Stimulated activated CD4-positive, alpha-beta T cell treated with anti-CD3 and anti-CD28 coated beads, Interleukin-1b, Interleukin-23, amount 100 ng/mL, for 1 hour (primary cell): ENCODE measurements at places on chromosomes 2 and 18.

DNA sequence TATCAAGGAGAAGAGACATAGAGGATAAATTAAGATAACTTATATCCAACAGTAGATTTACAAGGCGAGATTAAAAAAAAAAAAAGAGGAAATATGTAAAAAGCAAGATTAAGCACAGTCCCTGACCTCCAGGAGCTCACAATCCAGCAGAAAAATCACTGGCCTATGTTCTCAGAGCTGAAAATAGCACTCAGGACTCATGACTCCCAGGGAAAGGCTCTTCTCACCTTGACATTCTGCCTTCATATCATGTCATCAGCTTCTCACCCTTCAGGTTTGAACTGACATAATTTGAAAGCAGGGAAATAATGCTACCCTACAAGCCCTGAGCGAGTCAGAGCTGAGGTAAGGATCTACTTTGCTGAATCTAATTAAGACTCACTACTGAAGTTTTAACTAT is 82.8 kb downstream of the L3MBTL4 start:
- no peak for DNase-seq

DNA sequence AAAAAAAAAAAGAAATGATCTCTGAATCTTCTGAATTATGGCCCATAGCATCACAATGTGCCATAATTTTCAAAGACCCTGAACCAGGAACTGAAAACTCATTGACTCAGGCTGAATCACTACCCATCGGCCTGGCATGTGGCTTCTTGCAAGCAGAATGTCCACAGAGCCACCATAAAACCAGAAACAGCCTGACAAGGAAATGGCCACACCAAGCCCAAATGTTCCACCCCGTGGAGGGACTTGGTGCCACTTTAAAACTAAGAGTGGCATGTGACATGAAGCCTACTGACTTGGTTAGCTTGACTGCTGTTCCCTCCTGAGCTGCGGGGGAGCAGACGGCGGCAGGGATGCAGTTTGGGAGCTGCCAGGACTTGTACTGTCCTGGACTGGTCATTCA is 71.2 kb upstream of the RBM44 start:
- no peak for DNase-seq

DNA sequence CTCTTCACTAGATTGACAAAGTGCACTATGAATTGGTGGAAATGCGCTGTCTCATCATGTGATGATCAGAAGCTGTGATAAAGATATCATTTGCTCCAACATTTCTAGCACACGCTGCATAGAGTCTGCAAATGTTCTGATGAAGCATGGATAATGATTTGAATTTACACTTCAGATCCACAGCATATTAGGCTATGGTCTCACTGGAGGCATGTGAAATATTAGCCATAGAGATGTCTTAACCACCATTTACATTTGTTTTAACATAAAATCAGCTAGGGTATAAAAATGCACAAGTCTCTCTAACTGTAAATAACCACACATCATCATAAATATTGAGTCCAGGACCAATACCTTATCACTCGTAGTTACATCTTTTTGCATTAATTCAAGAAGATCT is 616.5 kb downstream of the NRXN1 start:
- no peak for DNase-seq

GRCh38 chr2:97723156-97724072 is 10.0 kb downstream of the ZAP70 start:
- DNase-seq = no peak

DNA sequence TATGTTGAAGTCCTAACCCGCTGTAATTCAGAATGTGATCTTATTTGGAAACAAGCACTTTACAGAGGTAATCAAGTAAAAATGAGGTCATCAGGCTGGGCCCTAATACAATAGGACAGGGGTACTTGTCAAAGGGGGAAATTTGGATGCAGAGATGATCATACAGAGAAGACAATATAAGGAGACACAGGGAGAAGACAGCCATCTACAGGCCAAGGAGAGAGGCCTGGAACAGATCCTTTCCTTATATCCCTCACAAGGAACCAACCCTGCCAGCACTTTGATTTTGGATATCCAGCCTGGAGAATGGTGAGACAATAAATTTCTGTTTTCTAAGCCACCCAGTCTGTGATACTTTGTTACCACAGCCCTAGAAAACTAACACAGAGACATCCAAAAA is 104.3 kb downstream of the METTL4 start:
- DNase-seq = no peak

DNA sequence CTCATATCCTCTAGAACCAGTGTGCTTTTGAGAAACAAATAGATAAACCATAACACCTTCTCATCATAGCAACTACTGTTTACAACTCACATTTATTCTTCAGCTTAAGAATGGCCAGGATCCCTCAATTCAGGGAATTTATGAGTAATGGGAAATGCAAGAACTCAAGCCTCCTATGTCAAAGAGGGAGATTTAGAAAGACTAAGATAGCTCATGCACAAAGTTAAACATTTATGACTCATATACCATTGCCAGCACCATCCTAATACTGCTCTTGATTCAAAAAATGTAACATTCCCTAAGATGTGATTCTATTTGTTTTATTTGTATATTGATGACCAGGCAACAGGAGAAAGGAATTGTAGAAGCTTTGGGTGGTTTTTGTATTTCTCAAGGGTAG is 172.8 kb downstream of the CYP26B1 start:
- no peak for DNase-seq

- DNase-seq = no peak
Observed at GRCh38 chr2:188984065-188984491, 9.9 kb downstream of the COL3A1 start.

DNA sequence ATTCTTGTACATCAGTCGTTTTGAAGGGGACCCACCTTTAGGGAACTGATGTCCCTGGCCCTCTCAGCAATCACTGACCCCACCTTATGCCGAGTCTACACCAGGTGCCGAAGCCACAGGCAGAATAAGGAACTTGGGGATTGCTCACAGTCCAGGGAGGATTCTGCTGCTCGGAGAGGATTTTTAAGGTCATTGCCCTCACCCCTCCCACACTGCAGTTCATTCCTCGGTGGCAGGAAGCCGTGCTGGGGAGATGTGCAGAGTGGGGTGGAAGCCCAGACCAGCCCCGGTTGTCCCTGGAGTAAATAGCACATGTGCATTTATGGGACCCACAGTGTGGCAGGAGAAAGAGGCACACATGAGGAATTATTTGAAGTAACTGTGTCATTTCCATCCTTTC is 50.4 kb downstream of the PLB1 start:
- DNase-seq = no peak

GRCh38 chr2:240255811-240256703 is 115.6 kb upstream of the OTOS start:
- no peak for DNase-seq

- DNase-seq = peak; percentile 13
Observed at GRCh38 chr2:226215902-226216503, 583.6 kb downstream of the IRS1 start.

GRCh38 chr2:190547886-190548285 is 13.4 kb upstream of the NEMP2 start:
- no peak for DNase-seq

GRCh38 chr2:6694555-6694954 is 171.2 kb downstream of the CMPK2 start:
- DNase-seq = no peak

DNA sequence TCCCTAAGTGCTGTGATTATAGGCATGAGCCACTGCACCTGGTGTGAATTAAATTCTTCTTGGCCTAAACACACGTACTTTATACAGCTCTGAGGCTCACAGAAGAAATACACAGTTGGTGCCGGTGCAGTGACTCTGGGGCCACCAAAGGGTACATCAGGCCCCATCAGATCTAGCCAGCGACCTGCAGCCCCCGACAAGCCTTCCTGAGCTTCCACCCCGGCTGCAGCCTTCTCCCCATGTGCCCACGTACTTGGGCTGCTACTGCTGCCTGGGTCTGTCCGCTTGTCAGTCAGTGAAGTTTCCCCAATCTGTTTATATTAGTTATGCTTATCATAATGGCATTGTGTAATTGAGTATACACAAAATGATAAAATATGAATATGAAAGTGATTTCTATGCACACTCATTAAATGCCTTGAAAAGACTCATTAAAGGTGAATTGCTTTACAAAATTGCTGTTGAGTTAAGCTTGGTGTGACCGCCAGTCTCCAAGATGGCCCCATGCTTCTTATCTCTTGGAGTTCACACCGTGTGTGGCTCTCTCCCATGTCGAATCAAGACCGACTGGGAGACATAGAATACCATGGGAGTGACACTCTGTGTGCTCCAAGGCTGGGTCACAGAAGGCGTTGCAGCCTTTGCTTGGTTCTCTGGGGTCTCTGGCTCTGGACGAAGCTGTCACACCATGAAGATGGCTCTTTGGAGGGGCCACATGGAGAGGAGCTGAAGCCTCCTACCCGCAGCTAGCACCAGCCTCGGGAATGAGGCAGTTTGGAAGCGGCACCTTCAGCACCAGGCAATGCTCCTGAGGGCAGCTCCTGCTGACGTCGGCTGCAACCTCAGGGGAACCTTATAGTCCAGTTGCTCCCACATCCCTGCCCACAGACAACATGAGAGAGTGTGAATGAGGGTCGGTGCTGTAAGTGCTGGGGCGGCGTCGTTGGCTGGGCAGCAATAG is 29.2 kb upstream of the HPCAL1 start:
- no peak for DNase-seq

GRCh38 chr2:221807706-221808105 is 235.6 kb upstream of the EPHA4 start:
- no peak for DNase-seq

GRCh38 chr2:181790716-181791649 is 100.5 kb upstream of the ITPRID2 start:
- no peak for DNase-seq

- no peak for DNase-seq
Observed at GRCh38 chr2:167271932-167272331, 383.7 kb downstream of the XIRP2 start.

DNA sequence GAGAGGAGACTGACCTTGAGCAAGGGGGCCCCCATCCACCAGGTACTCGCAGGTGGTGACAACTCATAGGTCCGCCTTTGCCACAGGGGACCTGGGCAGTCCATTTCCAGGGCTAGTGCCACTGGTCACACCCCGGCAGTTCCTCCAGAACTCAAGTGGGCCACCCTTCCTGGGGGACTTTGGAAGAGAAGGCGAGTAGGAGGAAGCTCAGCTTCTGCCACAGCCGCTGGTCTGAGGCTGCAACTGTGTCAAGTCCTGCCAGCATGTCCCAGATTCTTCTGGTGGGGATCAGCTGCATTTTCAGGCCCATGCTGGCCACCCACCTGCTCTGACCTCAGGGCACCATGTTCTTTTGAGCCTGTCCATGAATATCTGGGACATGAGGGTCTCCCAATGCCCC is 423.9 kb upstream of the MYT1L start:
- DNase-seq = no peak

DNA sequence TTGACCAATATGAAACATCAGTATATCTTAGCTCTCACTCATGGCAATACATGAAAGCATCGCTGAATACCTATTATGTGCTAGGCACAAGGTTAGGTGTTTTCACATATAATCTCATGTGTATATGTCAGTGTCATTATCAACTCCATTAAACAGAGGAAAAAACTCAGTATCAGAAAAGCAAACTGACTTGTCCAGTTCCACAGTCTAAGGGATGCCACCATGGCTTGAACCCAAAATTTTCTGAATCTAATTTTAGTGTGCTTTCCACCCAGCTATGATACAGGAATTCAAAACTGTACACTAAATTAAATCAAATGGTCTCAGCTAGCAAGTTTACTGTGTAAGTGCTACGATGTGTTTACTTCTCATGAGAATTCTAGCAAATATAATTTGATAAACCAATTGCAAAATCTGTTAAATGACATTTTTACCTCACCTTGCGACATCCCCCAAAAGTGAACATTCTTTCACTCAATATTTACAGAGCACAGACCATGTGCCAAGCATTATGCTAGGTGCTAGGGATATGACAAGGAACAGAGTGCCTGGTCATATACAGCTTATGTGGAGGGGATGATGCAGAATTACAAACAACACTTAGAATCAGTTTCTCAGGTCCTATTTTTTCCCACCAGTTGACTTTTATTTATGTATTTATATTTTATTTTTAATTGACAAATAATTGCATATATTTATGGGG is 211.6 kb downstream of the PID1 start:
- DNase-seq = no peak

DNA sequence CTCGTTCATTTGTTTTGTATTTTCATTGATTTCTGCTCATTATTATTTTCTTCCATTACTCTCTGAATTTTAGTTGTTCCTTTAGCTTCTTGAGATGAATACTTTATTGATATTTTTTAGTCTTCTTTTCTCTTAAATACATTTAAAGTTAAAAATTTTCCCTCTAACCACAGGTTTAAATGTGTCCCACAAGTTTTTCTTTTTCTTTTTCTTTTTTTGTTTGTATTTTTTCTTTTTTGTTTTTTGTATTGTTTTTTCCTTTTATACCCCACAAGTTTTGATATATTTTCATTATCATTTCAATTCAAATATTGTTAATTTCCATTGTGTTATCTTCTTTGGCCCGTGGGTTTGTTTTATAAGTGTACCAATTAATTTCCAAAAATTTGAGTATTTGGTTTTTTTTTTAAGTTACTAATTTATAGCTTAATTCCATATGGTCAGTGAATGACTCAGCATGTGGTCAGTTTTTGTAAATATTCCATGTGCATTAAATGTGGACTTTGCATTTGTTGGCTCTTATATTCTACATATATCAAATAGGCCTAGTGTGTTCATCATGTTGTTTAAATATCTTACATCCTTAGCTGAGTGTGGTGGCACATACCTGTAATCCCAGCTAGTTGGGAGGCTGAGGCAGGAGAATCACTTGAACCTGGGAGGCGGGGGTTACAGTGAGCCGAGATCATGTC is 16.2 kb downstream of the CENPO start:
- no peak for DNase-seq

DNA sequence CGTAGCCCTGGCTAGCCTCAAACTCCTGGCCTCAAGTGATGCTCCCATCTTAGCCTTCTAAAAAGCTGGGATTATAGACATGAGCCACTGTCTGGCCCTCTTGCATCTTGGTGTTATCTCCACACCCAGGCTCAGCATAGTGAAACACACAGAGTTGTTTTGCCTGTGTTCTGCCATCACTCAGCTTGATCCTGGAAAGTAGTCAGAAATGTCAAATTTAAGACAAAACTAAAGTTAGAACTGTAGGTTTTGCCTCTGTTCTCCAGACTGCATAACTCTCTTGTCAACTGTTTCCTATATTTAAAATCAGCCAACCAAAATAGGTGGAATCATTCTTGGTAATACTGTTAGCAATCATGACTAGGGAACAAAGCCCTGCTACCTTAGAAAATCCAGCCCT is 72.1 kb upstream of the GULP1 start:
- no peak for DNase-seq

- DNase-seq = no peak
Observed at GRCh38 chr2:201126308-201127151, 10.6 kb downstream of the CFLAR start.

DNA sequence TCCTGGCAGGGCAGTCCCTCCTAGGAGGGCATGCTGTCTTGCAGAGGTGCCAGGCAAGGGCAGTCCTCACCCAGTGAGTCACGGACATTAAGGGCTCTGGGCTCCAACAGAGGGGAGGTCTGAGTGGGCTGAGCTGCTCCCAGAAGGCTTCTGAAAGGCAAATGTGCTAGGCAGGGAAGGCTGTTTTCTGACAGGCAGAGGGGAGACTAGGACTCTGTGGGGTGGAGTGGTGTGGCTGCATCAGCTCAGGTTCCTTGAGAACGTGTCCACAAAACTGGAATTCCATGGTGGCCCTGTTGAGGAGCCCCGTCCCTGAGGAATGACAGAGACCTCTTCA is 283.5 kb downstream of the MYCN start:
- DNase-seq = no peak

- DNase-seq = no peak
Observed at GRCh38 chr2:127986548-127987079, 41.2 kb downstream of the SAP130 start.
